ENCODE measurements at places on chromosomes 6 and 20.
A peak's percentile ranks its signal among the peaks of the same experiment; 100 is the strongest.

DNA sequence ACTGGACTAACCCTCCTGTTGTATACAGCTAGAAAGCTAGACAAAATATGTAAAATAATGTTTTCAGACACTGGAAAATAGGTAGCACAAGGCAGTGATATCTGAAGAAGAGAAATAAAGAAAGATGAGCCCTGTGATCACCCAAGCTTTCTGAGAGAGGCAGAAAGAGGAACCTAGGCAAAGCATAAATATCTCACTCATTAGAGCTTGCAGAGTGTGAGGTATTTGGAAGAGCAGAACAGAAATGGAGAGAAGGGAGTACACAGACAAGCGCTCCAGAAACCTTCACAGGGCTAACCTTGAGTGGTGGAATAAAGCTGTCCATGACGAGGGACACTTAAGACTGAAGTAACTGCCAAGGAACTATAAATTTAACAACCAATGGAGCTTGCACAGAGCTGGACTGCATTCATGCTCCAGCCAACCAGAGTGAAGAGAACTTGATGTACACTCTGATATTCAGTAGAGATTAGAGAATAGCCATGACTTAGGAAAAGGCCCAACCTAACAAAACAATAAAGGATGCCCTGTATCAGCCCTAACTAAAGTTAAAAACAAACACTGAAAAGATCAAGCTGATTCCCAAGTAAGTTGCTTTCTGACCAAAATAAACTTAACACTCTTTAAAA is 280.9 kb upstream of the STXBP5 start:
- DNase-seq: no peak

GRCh38 chr20:47141941-47142773 is 214.3 kb downstream of the ZMYND8 start:
- no peak for DNase-seq

DNA sequence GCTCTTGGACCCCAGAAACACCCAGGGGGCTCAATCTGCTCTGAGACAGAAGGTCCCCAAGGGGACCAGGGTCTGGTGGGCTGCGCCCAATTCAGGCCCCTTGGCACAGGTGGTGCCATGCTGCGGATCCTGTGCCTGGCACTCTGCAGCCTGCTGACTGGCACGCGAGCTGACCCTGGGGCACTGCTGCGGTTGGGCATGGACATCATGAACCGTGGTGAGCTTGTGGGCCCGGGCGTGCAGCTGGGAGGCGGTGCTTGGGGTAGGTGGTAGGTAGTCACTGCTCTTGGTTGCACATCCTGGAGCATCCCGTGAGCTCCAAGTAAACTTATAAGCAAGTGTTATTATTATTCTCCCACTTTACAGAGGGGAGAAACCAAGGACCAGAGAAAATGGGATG is at the start of gene BPIFB6:
Gene BPIFB6, plus strand, starts transcription at position 118 of the 400 bp plus-strand sequence. Its CDS starts 0 bp downstream, at position 118.
- peak; percentile 50 for DNase-seq

GRCh38 chr6:106799031-106799894 is 169.9 kb downstream of the QRSL1 start:
- no peak for DNase-seq

GRCh38 chr6:156660389-156660788 is 116.8 kb upstream of the ARID1B start:
- DNase-seq: no peak

DNA sequence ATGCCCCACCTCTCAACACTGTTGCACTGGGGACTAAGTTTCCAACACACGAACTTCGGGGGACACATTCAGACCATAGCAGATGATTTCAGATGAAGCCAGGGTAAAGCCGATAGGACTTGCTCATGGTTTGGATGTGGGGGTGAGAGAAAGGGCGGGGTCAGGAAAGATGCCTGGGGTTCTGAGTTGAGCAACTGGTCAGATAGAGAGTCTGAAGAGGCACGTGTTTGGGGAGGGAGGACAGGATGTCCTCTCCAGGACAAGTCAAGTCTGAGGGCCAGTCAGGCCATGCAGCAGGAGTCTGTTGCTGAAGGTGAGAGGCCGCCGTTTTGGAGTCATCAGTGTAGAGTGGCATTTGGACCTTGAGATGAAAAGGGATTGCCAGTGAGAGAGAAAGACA is 197.9 kb upstream of the SNX9 start:
- no peak for DNase-seq

- no peak for DNase-seq
Measured at GRCh38 chr6:1870932-1871331, 261.2 kb downstream of the FOXC1 start.
